NCI-H1105 (cell line): ENCODE measurements at places on chromosomes 2 and 18.

DNA sequence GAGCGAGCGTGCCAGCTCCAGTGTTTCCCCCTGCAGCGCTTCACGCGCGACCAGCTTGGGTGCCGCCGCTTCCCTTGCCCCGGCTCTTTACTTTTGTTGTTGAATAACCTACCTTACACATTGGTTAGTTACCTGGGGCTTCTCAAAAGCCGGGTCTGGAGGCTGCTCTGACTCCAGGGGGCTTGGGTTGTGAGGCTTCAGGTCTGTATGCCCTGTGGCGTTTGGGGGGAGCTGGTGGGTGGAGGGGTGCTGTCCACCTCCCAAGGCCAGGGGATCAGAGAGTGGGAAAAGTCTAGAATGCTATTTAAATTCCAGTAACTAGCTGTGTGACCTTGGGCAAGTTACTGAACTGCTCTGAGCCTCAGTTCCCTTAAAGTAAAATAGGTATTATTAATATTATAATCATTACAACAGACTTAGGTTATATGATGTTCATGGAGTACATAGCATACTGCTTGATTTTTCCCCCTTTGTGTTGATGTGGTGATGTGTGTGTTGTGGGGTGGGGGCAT lies 770 bp downstream of the LYPD6B start:
- no peak for DNase-seq

GRCh38 chr18:58895385-58895784 lies 30.7 kb downstream of the ZNF532 start:
- DNase-seq = no peak

GRCh38 chr2:113200736-113201490 lies 27.1 kb downstream of the PSD4 start:
- DNase-seq = no peak

GRCh38 chr2:205766779-205767359 lies 84.6 kb downstream of the NRP2 start:
- peak; percentile 31 for DNase-seq

DNA sequence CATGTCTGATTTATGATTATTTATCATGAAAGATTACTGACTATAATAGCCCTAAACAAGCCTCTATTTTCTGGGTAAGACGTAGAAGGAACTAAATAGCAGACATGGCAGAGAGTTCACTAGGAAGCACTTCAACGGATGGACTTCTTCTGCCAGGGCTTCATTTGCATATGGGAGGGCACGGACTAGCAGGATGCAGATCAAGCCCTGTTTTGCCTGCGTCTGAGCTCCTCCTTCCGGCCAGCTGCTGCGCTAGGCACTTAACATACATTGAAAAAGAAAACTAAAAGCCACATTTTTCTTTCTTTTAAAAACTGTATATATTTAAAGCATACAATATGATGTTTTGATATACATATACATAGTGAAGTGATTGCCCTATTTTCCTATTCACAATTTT lies 340.0 kb upstream of the MEX3C start:
- DNase-seq = peak; percentile 36
